Subcutaneous adipose tissue (tissue), 4 donors: ENCODE measurements at places on chromosomes 3 and 15. TPM values are rescaled to one million over a fixed set of nuclear protein-coding genes. Genes with fewer than 3 reads are reported as not detected.

Gene CADPS
- total RNA-seq: 25.1 TPM

Gene ALS2CL
- total RNA-seq: 6.1 TPM

Gene NCK1
- 80.6 TPM for total RNA-seq

Gene EFCC1
- 0.34 TPM for total RNA-seq

Gene HGD
- 0.68 TPM for total RNA-seq

Gene FANCD2OS
- not detected for total RNA-seq

Gene LMAN1L
- not detected for total RNA-seq

Gene AADACL2
- not detected for total RNA-seq

Gene ZMAT3
- 9.5 TPM for total RNA-seq

Gene HCN4
- not detected for total RNA-seq

Gene SNX22
- 1.0 TPM for total RNA-seq

Gene CTXN2
- total RNA-seq: not detected

Gene CHRM5
- total RNA-seq: not detected

Gene TLR9
- not detected for total RNA-seq

Gene SLC9A9
- 22.7 TPM for total RNA-seq

Gene GASK1A
- total RNA-seq: 10.1 TPM

Gene PLA2G4F
- not detected for total RNA-seq

Gene MUC20
- 8.3 TPM for total RNA-seq

Gene SERPINI1
- 0.75 TPM for total RNA-seq

Gene IL17RD
- 0.98 TPM for total RNA-seq

Gene MYEF2
- 9.6 TPM for total RNA-seq

Gene CLN6
- total RNA-seq: 13.0 TPM

Gene TARS3
- total RNA-seq: 24.8 TPM

Gene C2CD4A
- not detected for total RNA-seq

Gene GOLGA8T
- total RNA-seq: not detected

Gene MGLL
- 292 TPM for total RNA-seq

Gene NDN
- 66.0 TPM for total RNA-seq

Gene SYNPR
- not detected for total RNA-seq

Gene LCTL
- not detected for total RNA-seq

Gene SEMA7A
- 2.4 TPM for total RNA-seq

Gene ZBTB47
- total RNA-seq: 38.2 TPM

Gene ANAPC13
- 52.4 TPM for total RNA-seq

Gene ZPLD1
- not detected for total RNA-seq

Gene MAP2K5
- total RNA-seq: 20.7 TPM

Gene ROPN1
- not detected for total RNA-seq

Gene AGBL1
- total RNA-seq: not detected

Gene ZNF385D
- 11.2 TPM for total RNA-seq

Gene LRTM1
- total RNA-seq: not detected

Gene TEX55
- total RNA-seq: not detected

Gene CCDC191
- 3.2 TPM for total RNA-seq

Gene TYRO3
- 41.8 TPM for total RNA-seq

Gene COL7A1
- total RNA-seq: 0.66 TPM

Gene RPP25
- total RNA-seq: 10.1 TPM

Gene VPS13C
- 138 TPM for total RNA-seq

Gene MUSTN1
- 8.7 TPM for total RNA-seq

Gene SERINC4
- total RNA-seq: not detected

Gene KCNMB3
- 4.3 TPM for total RNA-seq

Gene RAB8B
- total RNA-seq: 24.9 TPM

Gene MEGF11
- total RNA-seq: not detected

Gene CHRD
- 11.7 TPM for total RNA-seq
